Esophagus muscularis mucosa (tissue), 4 donors: ENCODE measurements at places on chromosomes 6 and 20. TPM values are rescaled to one million over a fixed set of nuclear protein-coding genes. Genes with fewer than 3 reads are reported as not detected.

Gene CCR6
- total RNA-seq: not detected

DNA sequence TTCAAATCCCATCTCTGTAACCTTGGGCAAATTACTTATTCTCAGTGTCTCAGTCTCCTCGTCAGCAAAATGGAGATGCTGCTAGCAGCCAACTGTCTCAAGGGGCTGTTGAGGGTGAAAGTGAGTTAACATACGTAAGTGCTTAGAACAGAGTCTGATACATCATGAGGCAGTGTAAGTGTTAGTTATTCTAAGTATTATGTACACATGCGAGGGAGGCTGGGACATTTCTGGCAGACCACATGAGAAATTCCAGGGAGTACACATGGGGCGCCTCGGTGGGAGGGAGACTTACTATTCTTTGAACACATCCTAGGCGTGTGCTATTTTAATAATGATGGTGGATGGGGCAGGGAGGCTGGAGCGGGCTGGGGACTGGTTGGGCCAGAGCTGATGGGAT, 99.1 kb downstream of the DLGAP4 start:
- no peaks in the 10 kb centered on the region for H3K36me3 ChIP-seq
- peaks cover 55% of the 10 kb centered on the region for H3K27me3 ChIP-seq
- no peak for DNase-seq
- H3K27ac ChIP-seq: no peak overlapping the region

DNA sequence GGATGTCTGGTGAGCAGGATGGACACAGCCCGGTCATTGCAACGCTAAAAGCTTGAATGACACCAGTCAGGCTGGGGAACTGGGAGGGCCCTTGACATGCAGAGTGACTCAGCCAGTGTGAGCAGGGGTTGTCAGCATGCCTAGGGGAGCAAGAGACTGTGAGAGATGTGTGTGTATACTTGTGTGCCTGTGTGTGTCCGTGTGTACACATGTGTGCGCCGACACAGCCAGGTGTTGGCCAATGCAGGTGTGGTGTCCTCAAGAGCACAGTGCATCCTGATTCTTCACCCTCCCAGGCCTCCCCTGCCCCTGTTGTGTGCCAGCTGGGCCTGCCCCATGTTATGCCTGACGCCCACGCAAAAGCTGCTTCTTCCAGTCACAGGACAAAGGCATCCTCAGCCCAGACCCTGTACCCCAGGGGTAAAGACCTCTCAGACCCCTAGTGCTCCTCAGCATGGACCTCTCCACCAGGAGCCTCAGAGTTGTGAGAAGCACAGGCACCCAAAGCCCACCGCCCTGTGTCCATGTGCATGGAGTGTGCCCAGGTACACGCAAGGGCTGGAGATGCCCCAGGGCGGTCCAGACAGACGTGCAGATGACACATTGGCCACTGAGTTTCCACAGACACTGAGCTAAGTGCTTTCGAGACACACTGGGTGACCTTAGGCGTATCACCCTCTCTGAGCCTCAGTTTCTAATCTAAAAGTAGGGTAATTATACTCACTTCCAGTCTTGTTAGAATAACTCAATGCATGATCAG, 16.6 kb downstream of the NRSN2 start:
- no peaks in the 10 kb centered on the region for H3K27me3 ChIP-seq
- DNase-seq: no peak
- no peak overlapping the region for H3K27ac ChIP-seq
- H3K4me3 ChIP-seq: no peak overlapping the region
- peaks cover 7% of the 10 kb centered on the region for H3K4me1 ChIP-seq

Gene CLPSL2
- total RNA-seq: not detected

DNA sequence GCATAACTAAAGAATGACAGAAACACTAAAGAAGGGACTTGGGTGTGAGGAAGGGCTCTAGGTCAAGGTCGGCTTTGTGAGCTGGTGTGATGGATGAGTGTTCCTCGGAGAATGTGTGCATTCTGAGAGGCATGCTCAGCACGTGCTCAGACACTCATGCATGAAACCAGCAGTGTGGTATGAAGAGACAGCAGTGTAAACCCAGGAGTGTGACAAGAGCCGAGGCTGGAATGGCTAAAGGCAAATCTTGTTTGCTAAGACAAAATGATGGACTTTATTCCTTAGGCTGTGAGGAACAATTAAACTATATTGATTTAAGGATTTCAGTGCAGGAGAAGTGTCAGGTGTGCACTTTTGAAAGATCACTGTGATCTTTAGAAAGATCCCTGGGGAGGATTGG, 107.4 kb upstream of the MAP7 start:
- H3K4me3 ChIP-seq: no peak overlapping the region
- no peaks in the 10 kb centered on the region for H3K4me1 ChIP-seq
- H3K27ac ChIP-seq: no peak overlapping the region
- DNase-seq: no peak
- H3K36me3 ChIP-seq: peaks cover 26% of the 10 kb centered on the region

Gene GRM1
- total RNA-seq: not detected

DNA sequence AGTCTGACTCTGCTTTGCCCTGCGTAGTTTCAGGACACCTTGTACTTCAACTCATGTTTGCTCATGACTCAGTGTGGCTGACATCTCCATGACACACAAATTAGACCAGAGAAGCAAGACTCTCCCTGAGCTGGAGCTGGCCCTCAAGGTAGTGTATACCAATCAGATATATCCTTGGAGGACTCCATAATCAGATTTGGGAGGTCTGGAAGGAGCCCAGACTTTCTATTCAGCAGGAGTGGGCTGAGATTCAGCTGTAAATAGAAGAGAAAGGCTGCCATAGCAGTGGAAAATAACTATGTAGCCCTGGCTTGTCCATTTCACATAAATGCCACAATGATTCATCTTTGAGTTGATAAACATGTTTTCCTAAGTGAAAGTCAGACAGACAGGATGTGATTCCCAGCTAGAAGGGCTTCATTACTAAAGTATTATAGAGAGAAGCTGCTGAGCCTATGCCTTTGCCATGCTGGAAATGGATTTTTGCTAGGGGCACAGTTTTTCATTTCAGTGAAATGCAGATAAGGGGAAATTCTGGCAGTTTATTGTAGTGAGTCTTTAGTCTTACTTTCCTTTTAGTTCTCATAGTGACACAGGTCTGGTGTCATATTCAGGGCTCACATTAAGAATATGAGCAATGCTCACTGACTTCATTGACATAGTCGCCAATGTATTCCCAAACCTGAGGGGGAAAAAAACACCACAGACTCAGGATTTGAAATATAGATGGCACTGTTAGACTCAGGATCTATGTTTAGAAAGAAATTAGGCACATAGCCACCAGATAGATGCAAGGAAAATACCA, 95.3 kb downstream of the CLVS2 start:
- no peak overlapping the region for H3K4me3 ChIP-seq
- no peak overlapping the region for H3K27ac ChIP-seq
- no peaks in the 10 kb centered on the region for H3K4me1 ChIP-seq
- no peaks in the 10 kb centered on the region for H3K27me3 ChIP-seq

DNA sequence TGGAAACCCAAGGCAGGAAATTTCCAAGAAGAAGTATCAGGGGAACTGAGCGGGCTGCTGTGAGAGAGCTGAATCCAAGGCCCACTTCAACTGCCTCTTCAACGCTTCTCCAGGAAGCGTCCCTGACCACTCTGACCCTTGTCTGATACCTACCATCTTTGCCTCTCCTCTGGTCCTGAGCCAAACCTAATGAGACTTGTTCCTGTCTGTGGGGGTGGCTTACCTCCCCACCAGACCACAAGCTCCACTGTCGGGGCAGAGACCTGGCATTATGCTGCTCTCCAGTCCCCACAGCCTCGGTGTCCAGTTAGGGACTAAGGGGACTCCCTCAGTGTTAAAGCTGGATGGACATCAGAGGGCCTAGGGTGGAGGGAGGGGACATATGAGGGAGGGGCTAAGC, 49.7 kb downstream of the LRFN2 start:
- no peak overlapping the region for H3K27ac ChIP-seq
- no peaks in the 10 kb centered on the region for H3K36me3 ChIP-seq
- no peaks in the 10 kb centered on the region for H3K4me1 ChIP-seq
- DNase-seq: no peak
- no peak overlapping the region for H3K4me3 ChIP-seq

Gene NFATC2
- 11.6 TPM for total RNA-seq

DNA sequence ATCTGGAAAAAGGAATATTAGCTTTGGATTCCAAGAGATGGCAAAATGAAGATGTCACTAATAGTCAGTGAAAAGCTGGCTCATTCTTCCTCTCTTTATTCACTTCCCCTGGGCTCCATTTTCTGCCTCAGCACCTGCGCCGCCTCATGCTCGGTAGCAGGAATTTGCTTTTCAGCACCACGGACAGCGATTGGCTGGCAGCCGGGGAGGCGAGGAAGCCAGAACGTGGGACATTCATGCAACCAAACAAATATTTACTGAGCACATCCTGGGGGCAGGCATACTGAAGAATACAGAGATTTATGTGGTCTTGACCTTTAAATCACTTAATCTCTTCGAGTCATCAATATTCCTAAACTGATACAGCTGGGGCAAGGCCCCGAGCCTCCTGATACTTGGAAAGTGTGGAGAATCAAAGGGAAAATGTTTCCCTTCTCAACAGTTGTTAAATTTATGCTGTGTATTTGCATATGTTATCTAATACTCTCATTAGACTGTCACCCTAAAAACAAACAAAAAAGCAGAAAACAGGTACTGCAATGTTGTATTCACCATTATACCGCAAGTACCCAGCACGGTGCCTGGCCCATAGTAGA, 12.1 kb upstream of the PDYN start:
- no peaks in the 10 kb centered on the region for H3K4me1 ChIP-seq
- no peak for DNase-seq
- no peaks in the 10 kb centered on the region for H3K36me3 ChIP-seq
- peaks cover 70% of the 10 kb centered on the region for H3K27me3 ChIP-seq

Gene ARHGAP40
- total RNA-seq: 0.42 TPM

- H3K4me3 ChIP-seq: no peak overlapping the region
- H3K27ac ChIP-seq: no peak overlapping the region
- H3K27me3 ChIP-seq: no peaks in the 10 kb centered on the region
- no peaks in the 10 kb centered on the region for H3K36me3 ChIP-seq
Observed at GRCh38 chr6:76862936-76863335, 600.4 kb downstream of the HTR1B start.
